ENCODE measurements at places on chromosomes 3 and 15. TPM values are rescaled to one million over a fixed set of nuclear protein-coding genes. Genes with fewer than 3 reads are reported as not detected.
A peak's percentile ranks its signal among the peaks of the same experiment; 100 is the strongest.

DNA sequence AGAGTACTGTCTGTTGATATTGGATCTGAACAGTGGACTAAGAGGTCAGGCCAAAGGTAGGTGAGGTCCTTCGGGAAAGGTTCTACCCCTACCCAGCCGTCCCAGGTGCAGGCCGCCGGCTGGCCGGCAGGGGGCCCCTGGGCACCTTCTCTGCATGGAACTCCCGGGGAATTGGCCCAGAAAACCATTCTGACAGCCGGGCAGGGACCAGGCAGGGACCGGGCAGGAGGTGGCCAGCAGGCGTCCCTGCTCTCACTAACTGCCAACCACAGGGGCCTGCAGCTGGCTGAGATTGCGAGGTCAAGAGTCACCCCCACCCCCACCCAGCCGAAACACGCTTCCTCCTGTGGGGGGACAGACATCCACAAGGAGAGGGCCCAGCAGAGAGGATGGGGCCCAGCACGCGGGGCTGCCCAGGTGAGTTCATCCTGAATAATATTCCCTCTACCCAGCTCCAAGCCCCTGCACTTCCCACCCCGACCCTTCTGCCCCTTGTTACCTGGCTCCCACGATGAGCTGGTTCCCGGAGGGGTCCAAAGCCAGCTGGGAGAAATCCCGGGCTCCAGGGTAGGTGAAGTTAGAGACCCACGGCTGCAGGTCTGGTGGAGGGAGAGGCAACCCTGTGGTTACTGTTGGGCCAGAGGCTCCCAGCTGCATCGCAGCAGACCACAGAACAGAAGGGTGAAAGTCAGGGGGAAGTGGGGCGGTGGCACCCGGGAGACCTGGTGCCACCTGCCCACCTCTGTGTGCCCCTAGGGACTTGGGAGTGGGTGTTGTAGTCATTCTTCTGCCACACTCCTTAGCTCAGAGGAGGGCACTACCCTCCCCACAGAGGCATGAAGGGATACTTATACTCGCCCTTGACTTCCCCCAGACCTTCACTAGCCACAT, 84.4 kb downstream of the SEMA5B start:
- peak; percentile 54 for DNase-seq

CNTN6 gene
- total RNA-seq: not detected

CYP19A1 gene
- not detected for total RNA-seq

GRCh38 chr15:52052066-52052935, 33.3 kb downstream of the MAPK6 start:
- DNase-seq: no peak

GRCh38 chr15:73607843-73608242, 25.3 kb downstream of the NPTN start:
- DNase-seq: no peak

DNA sequence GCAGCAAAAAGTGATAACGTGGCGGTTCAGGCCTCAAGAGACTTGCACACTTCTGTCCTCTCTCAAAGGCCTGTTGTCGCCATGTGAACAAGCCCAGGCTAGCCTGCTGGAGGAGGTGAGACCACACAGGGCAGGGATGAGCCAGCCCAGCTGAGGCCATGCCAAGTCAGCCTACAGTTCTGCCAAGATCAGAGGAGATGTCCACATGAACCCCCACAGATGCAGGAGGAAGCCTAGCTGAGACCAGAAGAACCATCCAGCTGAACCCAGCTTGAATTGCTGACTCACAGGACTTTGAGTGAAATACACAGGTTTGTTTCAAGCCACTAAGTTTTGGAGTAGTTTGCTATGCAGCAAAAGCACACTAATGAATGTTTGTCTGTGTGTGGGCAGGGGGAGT, 50.3 kb upstream of the SEC13 start:
- no peak for DNase-seq

SLC24A5 gene
- not detected for total RNA-seq

CCR3 gene
- total RNA-seq: not detected

DNA sequence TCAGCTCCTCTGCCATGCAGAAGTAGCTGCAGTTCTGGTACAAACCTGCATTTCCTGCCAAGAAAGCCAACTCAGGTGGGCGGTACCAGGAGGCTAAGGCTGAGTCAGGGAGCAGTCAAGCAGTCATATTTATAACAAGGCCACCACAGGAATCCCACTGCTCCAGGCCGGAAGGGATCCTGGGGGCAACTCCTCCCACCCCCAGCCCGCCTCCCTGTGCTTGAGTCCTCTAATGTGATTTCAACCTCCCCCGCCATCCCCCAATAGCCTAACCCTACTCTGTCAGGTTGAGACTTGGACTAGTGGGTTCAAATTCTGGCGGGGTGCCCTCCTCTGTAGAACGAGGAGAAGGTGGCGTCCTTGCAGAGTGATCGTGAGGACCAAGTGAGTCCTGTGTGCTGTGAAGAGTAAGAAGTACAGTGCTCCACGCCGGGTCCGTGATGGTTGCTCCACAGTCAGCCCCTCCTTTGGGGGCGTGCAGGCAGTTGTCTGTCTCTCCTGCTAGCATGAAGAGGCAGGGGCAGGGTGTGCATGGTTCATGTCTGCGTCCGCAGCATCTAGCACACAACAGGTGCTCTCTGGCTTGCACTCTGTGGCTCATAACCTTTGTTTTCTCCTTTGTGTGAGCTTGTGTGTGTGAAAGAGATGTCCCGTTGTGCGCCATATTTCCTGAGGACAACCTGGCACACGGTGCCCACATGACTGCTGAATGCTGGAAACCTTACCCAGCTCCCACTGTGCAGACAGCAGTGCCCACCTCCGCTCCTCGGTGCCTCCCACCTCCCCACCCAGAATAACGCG, 78.3 kb downstream of the SMAD6 start:
- no peak for DNase-seq

GRCh38 chr3:126109146-126109879, 25.4 kb upstream of the SLC41A3 start:
- no peak for DNase-seq

Data from activated CD4-positive, alpha-beta memory T cell treated with anti-CD3 and anti-CD28 coated beads for 36 hours (primary cell).